ENCODE measurements at places on chromosomes 7 and 10.
A peak's percentile ranks its signal among the peaks of the same experiment; 100 is the strongest.

DNA sequence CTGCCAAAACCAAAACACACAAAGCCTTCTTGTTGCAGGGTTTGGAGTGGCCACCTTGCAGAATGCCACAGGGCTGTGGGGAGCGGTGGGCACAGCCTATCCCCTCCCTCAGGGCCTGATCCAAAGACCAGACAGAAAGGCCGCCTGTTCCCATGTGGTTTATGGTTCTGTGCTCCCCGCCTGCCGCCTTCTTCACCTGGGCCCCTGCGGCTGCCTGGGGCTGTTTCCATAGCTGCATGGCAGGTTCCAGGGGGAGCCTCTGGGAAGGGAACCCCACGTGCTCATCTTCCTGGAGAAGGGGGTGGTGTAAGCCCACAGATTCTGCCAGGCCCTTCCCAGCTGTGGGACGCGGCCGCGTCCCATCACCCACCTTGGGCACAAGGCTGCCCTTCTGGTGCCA, 70.7 kb upstream of the EZH2 start:
- DNase-seq, result no peak

DNA sequence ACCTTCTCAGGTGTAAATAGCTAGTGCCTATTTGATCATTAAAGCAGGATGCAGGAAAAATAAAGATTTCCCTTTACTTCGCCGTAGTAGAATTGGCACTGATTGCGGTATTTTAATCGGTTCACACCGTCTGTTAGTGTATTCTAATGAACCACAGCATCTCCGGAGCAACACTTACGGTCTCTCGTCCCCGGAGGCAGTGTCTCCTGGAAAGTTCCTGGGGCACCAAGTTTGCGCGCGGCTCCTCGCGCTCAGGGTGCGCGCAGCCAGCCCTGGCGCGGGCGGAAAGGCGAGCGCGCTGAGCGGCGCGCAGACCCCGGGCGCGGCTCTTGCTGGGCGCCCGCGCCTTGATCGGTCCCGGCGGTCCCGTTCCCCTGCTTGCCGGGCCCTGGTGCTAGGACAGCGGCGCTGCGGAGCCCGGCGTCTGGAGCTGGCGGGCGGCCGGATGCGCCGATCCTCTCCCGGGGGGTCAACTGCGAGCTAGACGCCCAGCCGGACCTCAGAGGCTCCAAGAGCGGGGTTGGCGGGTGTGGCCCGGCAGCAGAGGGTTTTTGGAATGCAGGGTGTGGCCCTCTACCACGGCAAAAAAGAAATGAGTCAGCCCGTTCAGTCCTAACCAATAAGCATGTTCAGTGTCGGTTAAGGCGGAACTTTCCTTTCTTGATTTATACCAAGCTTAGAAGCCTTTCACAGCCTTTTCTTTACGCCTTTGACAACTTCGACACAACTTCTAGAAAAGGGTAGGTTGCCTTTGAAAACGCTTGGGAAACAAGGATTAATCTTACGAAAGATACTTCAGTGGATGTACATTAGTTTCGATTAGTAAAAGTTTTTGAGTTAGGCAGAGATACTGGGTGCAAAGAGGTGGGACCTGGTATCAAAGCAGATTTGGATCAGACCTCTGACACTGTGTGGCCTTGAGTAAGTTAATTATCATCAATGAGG, 166.8 kb upstream of the ASAH2 start:
- peak; percentile 10 for DNase-seq

- no peak for DNase-seq
Measured at GRCh38 chr7:32126843-32127242, 56.6 kb upstream of the PDE1C start.

DNA sequence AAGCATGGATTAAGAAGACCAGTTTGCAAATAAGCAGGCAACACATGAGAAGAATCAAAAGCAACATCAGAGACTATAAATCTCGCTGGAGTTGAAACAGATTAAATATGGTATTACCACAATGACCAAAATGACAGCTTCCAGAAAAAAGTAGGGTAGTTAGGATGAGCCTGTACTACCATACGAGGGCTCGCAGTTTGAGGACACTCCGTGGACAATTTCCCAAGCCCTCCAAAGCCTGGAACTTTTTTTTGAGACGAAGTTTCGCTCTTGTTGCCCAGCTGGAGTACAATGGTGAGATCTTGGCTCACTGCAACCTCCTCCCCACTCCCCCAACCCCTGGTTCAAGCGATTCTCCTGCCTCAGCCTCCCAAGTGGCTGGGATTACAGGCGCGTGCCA, 1.0 kb downstream of the LRRC17 start:
- no peak for DNase-seq

DNA sequence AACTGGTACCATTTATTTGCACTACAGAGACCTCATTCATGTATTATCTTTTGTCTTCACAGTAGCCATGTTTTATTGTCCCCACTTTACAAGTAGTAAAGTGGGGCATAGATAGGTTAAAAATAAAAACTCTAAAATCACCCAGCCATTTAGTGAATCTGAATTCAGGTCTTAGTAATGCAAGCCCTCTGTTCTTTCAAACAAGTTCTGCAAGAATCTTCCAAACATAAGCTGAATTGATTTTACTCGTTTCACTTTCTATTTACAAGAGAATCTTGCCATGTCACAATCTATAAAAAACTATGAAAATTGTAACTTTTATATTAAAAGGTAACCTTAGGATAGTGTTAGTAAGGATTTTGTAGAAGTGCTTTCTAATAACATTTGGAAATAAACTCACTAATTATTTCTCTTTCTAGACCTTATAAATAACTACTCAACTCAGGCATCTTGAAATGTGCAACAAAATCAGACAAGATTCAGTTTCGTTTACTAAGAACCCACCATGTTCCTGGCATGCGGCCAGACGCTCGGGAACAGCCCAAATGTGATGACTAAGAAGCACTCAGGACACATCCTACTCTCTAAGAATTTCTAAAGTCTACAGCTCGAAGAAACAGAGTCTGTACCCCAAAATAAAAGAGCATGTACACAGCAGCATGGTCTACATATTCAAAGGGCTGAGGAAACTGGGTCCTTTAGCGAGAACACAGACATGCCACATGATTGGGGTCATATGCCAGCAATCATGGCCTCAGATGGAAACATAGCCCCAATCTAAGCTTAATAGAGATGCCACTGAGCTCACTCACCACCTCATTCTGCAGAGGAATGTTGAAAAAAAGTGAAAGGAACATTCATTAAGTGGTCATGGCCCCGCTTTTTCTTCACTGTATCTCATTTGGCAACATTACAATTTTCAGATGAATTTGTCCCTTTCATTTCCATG, 167.6 kb downstream of the AMPH start:
- peak; percentile 71 for DNase-seq
